Activated CD4-positive, alpha-beta T cell treated with anti-CD3 and anti-CD28 coated beads for 24 hours (primary cell): ENCODE measurements at places on chromosomes 1 and 21.

GRCh38 chr1:36464605-36465393 is 615 bp upstream of the MRPS15 start:
- DNase-seq: peak; percentile 15

- no peak for DNase-seq
These were observed 25.5 kb downstream of the USP1 start for GRCh38 chr1:62462370-62462769.

GRCh38 chr21:34983680-34984086 is 65.4 kb downstream of the RUNX1 start:
- peak; percentile 46 for DNase-seq

DNA sequence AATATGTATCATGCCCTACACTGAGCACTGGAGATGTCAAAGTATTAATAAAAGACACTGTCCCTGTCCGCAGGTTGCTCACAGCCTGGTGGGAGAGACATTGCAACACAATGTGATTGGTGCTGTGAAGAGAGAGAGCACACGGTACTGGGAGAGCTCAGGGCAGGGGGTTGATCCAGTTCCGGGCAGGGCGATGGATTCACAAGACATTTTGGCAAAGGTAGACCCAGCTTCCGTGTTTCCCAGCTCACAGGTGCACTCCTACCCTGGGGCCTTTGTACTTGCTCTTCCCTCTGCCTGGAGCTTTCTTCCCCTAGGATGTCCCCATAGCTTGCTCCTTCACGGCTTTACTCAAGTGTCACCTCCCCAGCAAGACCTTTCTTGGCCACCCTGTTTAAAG is 1.4 kb downstream of the PLA2G5 start:
- DNase-seq: no peak

- DNase-seq: no peak
These were observed 13.3 kb downstream of the PLPPR5 start for GRCh38 chr1:98991127-98992012.

- peak; percentile 33 for DNase-seq
These were observed 24.0 kb upstream of the CDK18 start for GRCh38 chr1:205480349-205480985.

- no peak for DNase-seq
These were observed 38.4 kb upstream of the TRABD2B start for GRCh38 chr1:48035371-48036141.

GRCh38 chr1:30816211-30817076 is 58.9 kb upstream of the LAPTM5 start:
- DNase-seq: no peak

GRCh38 chr1:219201656-219202055 is 28.0 kb downstream of the LYPLAL1 start:
- no peak for DNase-seq

GRCh38 chr1:100896481-100896982 is 642 bp downstream of the SLC30A7 start:
- DNase-seq: peak; percentile 29
